Substantia nigra (tissue), 51 donors: ENCODE measurements at places on chromosomes 2 and 18.

GRCh38 chr2:226011716-226012450 lies 612.4 kb downstream of the NYAP2 start:
- DNase-seq, result no peak

GRCh38 chr2:231394211-231395141 lies 1.0 kb upstream of the B3GNT7 start:
- no peak for DNase-seq

GRCh38 chr2:55431982-55432627 lies 12.4 kb upstream of the CCDC88A start:
- no peak for DNase-seq

GRCh38 chr18:57579934-57580333 lies 6.6 kb downstream of the FECH start:
- DNase-seq, result no peak

GRCh38 chr2:74736589-74736988 lies 82.5 kb downstream of the SEMA4F start:
- DNase-seq, result no peak

- DNase-seq, result no peak
Observed at GRCh38 chr2:170088776-170089175, 89.2 kb upstream of the MYO3B start.

DNA sequence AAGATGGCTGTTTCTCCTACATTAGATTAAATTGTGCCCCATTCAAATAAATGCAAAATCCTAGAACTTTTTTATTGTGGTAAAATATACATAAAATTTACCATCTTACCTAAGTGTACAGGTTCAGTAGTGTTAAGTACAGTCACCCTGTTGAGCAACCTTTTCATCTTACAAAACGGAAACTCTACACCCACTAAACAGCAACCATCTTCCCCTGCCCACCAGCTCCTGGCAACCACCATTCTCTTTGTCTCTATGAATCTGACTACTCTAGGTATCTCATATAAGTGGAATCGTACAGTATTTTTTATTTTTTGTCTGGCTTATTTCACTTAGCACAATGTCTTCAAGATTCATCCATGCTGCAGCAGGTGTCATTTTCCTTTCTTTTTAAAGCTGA lies 53.0 kb downstream of the ASXL2 start:
- DNase-seq, result no peak

DNA sequence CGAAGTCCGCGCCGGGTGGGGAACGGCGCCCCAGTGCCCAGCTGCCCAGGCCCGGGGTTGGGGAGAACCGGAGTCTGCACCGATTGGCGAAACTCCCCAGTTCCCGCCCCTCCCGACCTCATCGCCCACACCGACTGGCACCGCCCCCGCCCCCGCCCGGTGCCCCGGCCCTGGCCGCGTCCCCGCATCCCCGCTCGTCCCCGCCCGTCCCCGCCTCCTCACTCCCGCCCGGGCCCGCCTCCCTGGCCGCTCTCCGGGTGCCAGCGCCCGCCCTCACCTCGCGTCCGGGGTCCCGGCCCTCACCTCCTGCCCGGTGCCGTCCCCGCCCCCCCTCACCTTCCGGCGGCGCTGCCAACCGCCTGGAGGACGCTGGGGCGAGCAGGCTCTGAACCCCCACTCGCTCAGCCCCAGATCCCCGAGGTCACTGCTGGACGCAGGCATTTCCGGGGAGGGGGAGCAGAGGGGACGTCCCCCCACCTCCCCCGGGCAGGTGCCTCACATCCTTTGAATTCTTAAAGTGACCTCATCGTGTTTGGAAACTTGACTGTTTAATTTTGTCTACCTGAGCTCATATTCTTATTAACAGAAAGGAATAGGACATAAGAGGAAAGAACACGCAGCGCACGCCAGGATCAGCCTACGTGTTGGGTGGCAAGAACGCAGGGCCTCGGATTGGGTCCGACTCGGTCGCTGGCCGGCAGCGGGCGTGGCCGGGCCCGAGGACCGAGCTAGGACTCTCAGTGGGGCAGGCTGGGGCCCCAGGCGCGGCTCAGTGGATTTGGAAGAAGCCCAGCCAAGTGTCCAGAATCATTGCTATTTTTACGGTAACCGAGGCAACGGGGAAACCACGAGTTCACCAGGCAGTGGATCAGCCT lies at the start of gene FAM110C:
Gene FAM110C (minus strand): TSS at position 35 of the 875 bp plus-strand sequence. CDS start 120 bp downstream, outside the sequence.
- no peak for DNase-seq

DNA sequence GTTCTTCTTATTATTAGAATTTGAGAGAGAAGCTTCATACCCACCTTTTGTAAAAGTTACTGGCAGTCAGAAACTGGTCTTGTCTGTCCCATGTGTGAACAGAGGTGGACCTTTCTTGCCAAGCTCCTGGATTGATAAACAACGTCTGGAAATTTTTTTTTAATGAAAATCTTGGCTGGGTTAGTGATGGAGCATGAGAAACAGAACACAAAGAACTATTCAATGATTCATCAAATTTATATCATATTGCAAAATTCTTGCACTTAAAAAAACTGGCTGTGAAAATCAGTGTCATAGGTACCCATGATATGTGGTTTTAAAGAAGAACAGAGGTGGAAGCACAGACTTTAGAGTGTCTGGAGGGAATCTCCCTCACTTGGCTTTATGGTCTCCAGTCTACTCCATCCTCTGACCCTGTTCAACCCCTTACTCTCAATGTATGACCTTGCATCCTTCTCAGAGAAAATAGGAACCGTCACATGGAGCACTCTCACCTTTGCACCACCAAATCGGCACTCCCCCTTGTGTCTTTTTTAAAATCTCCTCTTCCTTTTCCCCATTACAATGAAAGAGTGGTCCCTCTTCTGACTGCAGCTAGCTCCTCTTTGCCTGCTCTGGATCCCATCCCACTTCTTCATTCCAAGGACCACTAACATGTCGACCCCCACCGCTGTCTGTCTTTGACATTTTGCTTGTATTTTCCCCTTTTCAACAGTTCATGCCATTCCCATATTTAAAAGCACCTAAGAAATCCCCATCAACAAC lies 58.2 kb downstream of the COPS8 start:
- DNase-seq, result no peak

- no peak for DNase-seq
Observed at GRCh38 chr2:68948710-68949109, 4.0 kb downstream of the GKN2 start.

- peak; percentile 30 for DNase-seq
Observed at GRCh38 chr18:22930089-22930713, 2.9 kb upstream of the RBBP8 start.

DNA sequence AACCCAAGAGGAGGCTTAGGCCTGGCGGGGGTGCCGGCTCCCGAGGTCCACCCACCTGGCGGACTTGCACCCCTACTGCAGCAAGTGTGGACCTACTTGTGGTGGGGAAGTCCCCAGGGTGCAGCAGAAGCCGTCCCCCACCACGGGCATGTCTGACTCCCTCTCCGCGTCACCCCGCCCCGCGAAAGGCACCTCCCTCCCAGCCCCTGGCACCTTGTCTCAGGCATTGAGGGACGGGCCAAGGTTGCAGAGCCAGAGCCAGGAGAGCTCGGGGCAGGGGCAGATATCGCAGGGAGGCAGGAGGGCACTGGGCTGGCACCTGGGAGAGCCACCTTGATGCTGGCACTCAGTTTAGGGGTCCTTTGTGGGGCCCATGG lies 19.0 kb downstream of the CROCC2 start:
- no peak for DNase-seq

DNA sequence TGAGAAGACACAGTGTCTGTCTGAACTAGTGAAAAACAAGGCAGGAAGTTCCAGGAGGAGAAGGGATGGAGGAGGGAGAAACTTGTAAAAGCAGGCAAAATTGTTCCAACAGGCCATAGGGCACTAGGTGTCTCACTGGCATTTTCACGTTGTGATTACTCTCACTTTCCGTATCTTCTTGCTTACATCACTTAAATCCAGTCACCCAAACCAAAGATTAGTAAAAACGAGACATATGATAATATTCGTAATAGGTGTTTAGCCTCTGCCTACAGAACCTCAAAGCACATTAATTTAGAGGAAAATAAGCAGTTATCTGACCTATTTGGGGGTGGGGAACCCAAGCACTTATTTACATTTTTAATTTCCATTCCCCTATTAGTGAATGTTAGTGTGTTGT lies 78.3 kb downstream of the POU3F3 start:
- no peak for DNase-seq

DNA sequence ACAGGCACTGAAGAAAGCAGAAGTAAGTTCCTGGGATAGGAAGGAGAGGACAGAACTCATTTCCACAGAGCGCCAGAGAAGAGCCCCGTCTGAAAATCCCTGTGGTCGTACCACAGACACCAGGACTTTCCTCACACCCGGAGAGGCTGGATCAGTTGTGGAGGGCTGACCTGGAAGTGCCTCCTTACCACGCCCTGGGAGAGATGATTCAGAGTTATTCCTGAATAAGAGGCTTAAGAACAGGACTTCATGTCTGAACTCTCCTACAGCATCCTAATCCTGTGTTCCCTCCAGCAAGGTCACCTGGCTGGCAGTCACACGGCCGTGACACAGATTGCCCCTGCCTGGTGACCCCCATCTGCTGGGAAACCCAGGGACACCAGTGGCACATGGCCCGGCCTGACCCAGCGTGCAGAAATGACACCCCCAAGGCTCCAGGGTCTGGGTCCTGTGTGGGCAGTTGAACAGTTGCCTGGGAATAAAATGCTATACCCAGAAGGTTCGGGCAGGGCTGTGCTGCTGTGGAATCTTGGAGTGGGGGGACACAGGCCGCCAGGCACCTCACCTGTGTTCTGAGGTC lies 105.9 kb downstream of the PXDN start:
- DNase-seq, result no peak
